ENCODE measurements at places on chromosomes 11 and 22. TPM values are rescaled to one million over a fixed set of nuclear protein-coding genes. Genes with fewer than 3 reads are reported as not detected.

APOA4 gene
- polyA plus RNA-seq = not detected

C22orf42 gene
- not detected for polyA plus RNA-seq

CTTN gene
- not detected for polyA plus RNA-seq

AQP11 gene
- polyA plus RNA-seq = 0.58 TPM

EIF4G2 gene
- polyA plus RNA-seq = 508 TPM

OR56A1 gene
- polyA plus RNA-seq = not detected

Measured in immature natural killer cell (primary cell).